ENCODE measurements at places on chromosomes 4 and X. TPM values are rescaled to one million over a fixed set of nuclear protein-coding genes. Genes with fewer than 3 reads are reported as not detected.

- DNase-seq = no peak
Measured at GRCh38 chr4:47839259-47839658, 1.4 kb upstream of the CORIN start.

GRCh38 chr4:112289407-112290253 lies 3.9 kb upstream of the TIFA start:
- DNase-seq = no peak

GRCh38 chr4:10688022-10688421 lies 3.5 kb upstream of the CLNK start:
- DNase-seq = no peak

Gene MAGEA2
- not detected for total RNA-seq

Gene DCAF12L2
- total RNA-seq = not detected

- DNase-seq = no peak
Measured at GRCh38 chr4:1015179-1015578, 3.8 kb downstream of the FGFRL1 start.

DNA sequence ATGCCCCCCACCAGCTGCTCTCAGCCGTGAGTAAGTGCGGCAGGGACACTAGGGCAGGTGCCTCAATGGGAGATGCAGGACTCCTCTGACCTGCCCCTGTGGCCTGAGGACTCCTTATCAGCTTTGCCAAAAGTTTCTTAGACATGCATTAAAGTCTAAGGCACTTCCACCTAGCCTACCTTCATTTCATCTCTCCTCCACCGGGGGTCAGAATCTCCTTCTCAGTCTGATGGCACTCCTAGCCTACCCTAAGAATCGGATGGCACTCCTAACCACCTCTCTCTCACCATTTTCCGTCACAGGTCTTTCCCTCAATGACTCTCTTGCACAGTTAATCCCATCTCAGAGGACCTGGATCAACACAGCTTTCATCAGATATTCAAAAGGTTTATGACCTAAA lies 85.9 kb downstream of the OTC start:
- DNase-seq = no peak

Measured in esophagus squamous epithelium (tissue), 5 donors.